ENCODE measurements at places on chromosomes 1 and 21. TPM values are rescaled to one million over a fixed set of nuclear protein-coding genes. Genes with fewer than 3 reads are reported as not detected.

EXTL1 gene
- 6.7 TPM for total RNA-seq

PLA2G5 gene
- not detected for total RNA-seq

COL24A1 gene
- total RNA-seq = not detected

RAB25 gene
- total RNA-seq = 62.4 TPM

PLA2G2C gene
- not detected for total RNA-seq

FCGR1A gene
- total RNA-seq = not detected

PLEKHA6 gene
- 22.9 TPM for total RNA-seq

PFKFB2 gene
- 12.3 TPM for total RNA-seq

S100A7 gene
- not detected for total RNA-seq

CLEC20A gene
- 0.43 TPM for total RNA-seq

FCRL5 gene
- not detected for total RNA-seq

KRTAP7-1 gene
- total RNA-seq = not detected

TSPAN2 gene
- under 0.01 TPM for total RNA-seq

CFAP141 gene
- total RNA-seq = not detected

SCP2 gene
- total RNA-seq = 116 TPM

IRF6 gene
- 28.7 TPM for total RNA-seq

RPS6KA1 gene
- total RNA-seq = 27.9 TPM

TSPEAR gene
- total RNA-seq = not detected

VANGL2 gene
- total RNA-seq = 6.5 TPM

INKA2 gene
- 7.9 TPM for total RNA-seq

CYP4A11 gene
- total RNA-seq = not detected

LRRIQ3 gene
- total RNA-seq = 2.0 TPM

SCNM1 gene
- 29.1 TPM for total RNA-seq

CYP4A22 gene
- not detected for total RNA-seq

MPZ gene
- total RNA-seq = 0.33 TPM

KRTAP19-7 gene
- not detected for total RNA-seq

KRTAP19-3 gene
- not detected for total RNA-seq

SELENBP1 gene
- total RNA-seq = 2.0 TPM

F3 gene
- 107 TPM for total RNA-seq

RAD54L gene
- total RNA-seq = 3.1 TPM

DISC1 gene
- total RNA-seq = 13.7 TPM

IFNGR2 gene
- 37.7 TPM for total RNA-seq

CHI3L1 gene
- total RNA-seq = 0.54 TPM

MAP1LC3C gene
- total RNA-seq = not detected

SRM gene
- 15.7 TPM for total RNA-seq

OR2AK2 gene
- total RNA-seq = not detected

RHOU gene
- 21.5 TPM for total RNA-seq

COL11A1 gene
- total RNA-seq = 0.22 TPM

NES gene
- 2.7 TPM for total RNA-seq

KCNJ10 gene
- not detected for total RNA-seq

PITHD1 gene
- 17.4 TPM for total RNA-seq

HAO2 gene
- total RNA-seq = 0.39 TPM

RNU1-3 gene
- under 0.01 TPM for total RNA-seq

MYOG gene
- not detected for total RNA-seq

LYPD8 gene
- total RNA-seq = 0.22 TPM

AMY1C gene
- total RNA-seq = not detected

IGSF8 gene
- total RNA-seq = 25.8 TPM

CRYAA gene
- total RNA-seq = not detected

CLCA1 gene
- total RNA-seq = not detected

PHC2 gene
- 50.3 TPM for total RNA-seq
